ENCODE measurements at places on chromosomes 11 and 22.
A peak's percentile ranks its signal among the peaks of the same experiment; 100 is the strongest.

- DNase-seq: no peak
Observed at GRCh38 chr22:19117111-19117512, 5.1 kb downstream of the DGCR2 start.

DNA sequence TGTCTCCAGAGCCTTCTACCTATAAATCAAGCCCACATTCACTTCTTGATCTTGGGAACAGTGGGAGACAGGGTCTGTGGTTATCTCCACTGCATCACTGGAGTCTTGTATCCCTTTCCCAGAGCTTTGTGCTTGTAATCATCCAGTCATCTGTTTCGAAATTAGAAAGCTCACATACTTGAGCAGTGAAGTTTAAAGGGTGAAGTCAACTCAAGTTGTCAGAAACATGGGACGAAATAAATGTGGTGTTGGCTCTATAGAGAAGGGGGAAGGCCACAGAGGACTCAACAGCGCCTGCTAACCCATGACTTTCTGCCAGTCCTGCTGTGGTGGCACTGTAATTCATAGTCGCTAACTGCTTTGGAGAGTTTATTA, 197.5 kb downstream of the DBX1 start:
- DNase-seq: no peak

GRCh38 chr22:40107851-40108378, 69.8 kb upstream of the TNRC6B start:
- DNase-seq: no peak

DNA sequence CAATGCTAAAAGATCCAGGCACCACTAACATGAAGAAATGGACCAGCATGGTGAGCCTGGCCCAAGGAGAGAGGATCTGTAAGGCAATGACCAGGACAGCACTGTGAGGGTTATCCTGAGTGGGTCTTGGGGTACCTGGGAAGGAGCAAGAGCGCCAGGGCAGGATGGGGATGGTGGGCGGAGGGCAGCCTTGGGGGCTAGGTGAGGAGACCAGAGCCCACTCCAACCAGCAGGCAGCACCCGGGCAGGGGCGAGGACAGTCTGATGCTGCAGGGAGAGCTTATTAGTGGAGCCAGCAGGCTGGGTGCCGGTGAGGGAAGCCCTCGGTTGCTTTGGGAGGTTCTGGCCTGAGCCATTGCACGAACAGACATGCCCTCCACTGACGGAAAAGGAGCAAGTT, 10.7 kb upstream of the NAP1L4 start:
- no peak for DNase-seq

- DNase-seq: no peak
Observed at GRCh38 chr11:64018310-64018709, 17.4 kb upstream of the FLRT1 start.

GRCh38 chr22:24930678-24931077, 15.8 kb downstream of the LHFPL7 start:
- no peak for DNase-seq

DNA sequence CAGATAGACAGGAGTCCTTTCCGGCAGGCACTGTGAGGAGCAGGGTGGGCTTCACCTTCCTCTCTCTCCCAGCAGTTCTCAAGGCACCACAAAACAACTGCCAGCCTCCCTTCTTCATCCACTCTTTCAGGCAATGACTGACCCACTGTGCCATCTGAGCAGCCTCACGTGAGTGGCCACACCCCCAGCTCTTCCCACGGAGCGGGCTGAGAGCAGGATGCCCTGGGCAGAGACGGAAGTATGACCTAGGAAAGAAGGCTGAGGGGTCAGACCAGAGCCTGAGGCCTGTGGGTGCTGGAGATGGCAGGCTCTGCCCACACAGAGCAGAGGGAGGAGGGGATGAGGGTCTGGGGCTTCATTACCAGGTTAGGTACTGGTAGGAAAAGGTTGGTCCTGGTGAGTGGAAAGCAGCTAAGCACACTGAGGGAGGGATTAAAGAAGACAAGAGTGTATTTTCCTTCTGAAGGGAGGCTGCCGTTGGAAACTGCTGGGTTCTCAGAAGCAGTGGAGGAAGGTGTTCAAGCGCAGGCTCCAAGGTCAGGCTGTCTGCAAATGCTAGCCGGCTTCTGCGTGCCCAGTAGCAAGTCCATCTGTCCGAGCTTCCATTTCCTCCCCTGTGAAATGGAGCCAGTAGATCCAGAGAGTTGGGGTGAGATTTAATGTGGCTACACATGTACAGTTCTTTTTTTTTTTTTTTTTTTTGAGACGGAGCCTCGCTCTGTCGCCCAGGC, 4.6 kb downstream of the NLRP6 start:
- no peak for DNase-seq

GRCh38 chr11:78615724-78616123, 41.1 kb upstream of the NARS2 start:
- DNase-seq: no peak

GRCh38 chr11:6544921-6545850, 48.1 kb downstream of the DNHD1 start:
- DNase-seq: no peak

GRCh38 chr11:117226388-117227385, 5.2 kb downstream of the PCSK7 start:
- DNase-seq: peak; percentile 81
